ENCODE measurements at places on chromosomes 7 and 10. TPM values are rescaled to one million over a fixed set of nuclear protein-coding genes. Genes with fewer than 3 reads are reported as not detected.

DNA sequence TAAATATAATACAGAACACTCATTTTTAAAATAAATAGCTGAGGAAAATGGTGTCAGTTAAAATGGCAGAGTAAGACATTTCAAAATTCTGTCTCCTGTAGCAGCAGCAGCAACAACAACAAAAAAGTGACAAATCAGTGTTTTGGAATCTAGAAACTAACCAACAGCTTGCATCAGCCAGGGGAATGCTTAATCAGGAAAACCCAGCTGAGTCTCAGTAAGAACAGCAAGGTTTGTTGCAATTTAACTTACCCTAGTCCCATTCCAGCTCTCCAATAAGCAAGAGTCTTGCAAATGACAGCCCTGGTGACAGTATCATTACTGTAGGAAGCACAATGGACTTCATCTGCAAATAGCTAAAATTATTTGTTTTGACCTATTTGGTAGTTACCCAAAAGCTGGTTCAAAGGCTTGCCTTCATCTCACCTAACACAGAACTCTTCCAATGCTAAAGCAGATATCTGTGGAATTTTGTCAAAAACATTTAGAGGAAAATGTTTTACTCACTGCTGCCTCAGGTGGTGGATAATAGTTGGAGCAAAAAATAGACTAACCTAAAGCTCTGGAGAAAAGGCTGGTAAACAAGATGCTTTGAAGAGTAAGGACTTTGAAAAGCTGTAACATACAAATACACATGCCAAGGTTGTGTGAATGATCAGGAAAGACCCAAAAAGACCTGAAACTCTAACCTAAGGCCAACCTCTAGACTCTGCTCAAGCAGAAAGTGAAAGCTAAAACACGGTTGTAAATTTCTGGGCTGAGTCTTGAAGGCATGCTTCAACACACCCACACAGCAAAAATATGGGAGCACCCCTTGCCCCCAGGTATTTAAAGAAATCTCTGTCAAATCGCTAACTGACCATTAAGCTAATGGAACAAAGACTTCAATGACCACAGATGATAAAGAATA, 9.9 kb upstream of the ARHGAP22 start:
- peaks cover 30% of the 10 kb centered on the region for H3K27me3 ChIP-seq
- H3K36me3 ChIP-seq = no peaks in the 10 kb centered on the region
- no peak for DNase-seq

DNA sequence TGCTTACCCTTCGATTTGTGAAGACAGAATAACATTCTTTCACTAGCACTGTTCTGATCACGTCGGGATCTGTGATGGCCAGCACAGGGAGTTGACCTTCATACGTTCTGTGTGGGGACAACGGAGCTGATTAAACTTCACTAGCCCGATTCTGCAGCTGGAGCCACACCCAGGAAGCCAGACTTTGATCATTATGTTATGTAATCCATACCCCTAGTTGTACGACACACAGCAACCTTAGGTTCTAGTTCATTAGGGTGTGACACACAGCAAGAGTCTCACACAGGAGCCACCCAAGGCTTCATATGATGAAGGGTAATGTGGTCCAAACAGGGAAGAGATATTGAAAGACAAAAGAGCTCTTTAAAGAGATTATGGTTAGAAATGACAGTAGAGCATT, 7.2 kb downstream of the CYP3A5 start:
- H3K4me1 ChIP-seq = peaks cover 12% of the 10 kb centered on the region
- peaks cover 2% of the 10 kb centered on the region for H3K36me3 ChIP-seq
- DNase-seq = no peak
- no peak overlapping the region for H3K27ac ChIP-seq
- H3K27me3 ChIP-seq = no peaks in the 10 kb centered on the region

Gene SPDYE1
- total RNA-seq = not detected

Gene COL17A1
- not detected for total RNA-seq

Gene GOLGA7B
- 0.34 TPM for total RNA-seq

Data from activated T-helper 2 cell treated with anti-CD3 and anti-CD28 coated beads, Interferon-gamma antibody, Interleukin-2, Interleukin-4, amounts not matched to agents 10 μg/mL and 5 μg/mL and 100 μg/mL, durations not matched to agents 14 hours and 24 hours and 36 hours (primary cell).